Activated effector memory CD4-positive, alpha-beta T cell treated with Interleukin-2 at 50 U/mL for 16 hours (primary cell): ENCODE measurements at places on chromosomes 16 and 17.

DNA sequence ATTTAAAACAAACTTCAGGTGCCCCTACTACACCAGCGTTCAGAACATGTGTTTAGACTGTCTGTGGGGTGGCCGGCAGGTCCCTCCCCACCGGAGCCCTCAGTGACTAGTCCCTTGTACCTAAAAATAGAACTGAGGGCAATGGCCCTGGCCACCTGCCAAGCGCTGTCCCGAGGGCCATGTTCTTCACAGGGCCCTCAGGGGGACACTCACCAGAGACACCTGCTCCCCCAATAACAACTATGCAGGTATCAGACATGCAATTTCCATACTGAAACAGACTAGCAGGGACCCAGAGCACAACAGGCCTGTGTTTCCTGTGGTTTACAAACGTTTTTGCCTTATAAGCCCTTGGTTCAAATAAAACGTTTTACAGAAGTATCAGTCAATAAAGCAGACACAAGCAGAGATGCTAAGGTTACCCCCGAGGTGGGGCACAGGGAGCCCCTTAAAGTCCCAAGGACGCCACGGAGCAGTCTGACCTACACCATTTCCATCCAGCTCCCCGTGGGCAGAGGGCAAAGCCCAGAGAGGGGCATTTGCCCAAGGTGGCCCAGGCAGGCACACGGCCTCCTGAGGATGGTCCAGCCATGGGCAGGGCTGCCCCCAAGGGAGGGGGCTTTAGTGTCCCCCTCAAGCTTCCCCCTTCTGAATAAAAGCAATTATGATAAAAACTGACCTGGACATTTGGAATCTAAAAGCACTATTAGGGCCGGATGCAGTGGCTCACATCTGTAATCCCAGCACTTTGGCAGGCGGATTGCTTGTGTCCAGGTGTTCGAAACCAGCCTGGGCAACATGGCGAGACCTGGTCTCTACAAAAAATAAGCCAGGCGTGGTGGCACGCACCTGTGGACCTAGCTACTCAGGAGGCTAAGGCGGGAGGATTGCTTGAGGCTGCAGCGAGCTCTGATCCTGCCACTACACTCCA is 896 bp upstream of the MYLK3 start:
- DNase-seq: no peak

GRCh38 chr16:67873435-67874370 is 851 bp downstream of the EDC4 start:
- DNase-seq: no peak

- DNase-seq: no peak
These were observed 10.0 kb downstream of the CNGB1 start for GRCh38 chr16:57960826-57961472.

GRCh38 chr16:69166221-69166833 is 20.6 kb upstream of the SNTB2 start:
- peak; percentile 6 for DNase-seq

GRCh38 chr16:67101311-67102082 is 8.2 kb upstream of the PHAF1 start:
- no peak for DNase-seq

DNA sequence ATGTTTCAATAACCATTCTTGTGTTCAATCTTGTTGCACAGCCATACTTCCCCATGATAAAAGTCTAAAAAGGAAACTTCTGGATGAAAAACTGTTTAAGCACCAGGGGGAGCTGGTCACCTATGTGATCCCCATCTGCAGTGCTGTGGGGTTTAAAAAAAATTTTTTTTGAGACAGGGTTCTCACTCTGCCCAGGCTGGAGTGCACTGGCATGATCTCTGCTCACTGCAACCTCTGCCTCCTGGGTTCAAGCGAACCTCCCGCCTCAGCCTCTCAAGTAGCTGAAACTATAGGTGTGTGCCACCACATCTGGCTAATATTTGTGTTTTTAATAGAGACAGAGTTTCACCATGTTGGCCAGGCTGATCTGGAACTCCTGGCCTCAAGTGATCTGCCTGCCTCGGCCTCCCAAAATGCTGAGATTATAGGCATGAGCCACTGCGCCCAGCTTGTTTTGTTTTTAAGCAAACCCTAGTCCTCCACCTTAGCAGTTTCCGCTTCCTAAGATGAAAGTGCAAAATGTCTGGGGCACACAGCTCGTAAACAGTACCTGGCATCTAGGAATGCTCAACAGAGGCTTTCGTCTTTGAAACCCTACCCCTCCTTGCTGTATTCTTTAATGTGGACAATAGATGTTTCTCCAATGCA is 25.4 kb downstream of the DNAJA2 start:
- DNase-seq: peak; percentile 12

GRCh38 chr17:8277317-8277716 is 11.2 kb upstream of the RANGRF start:
- no peak for DNase-seq

DNA sequence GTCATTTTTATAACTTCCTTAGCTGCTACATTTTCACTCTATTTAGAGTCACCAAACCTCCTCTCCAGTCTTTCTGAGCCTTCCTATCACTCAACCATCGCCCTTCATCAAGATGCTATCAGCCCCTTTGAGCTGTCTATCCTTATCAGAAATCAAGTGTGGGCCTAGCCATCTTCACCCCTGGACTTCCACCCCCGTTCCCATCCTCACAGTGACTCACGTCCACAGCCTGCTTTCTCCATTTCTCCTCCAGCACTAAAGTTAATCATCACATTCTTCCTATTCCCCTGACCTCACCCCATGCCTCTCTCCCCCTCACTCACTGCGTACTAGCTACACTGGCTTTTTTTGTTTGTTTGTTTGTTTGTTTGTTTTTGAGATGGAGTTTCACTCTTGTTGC is 2.4 kb upstream of the TEKT3 start:
- DNase-seq: no peak

DNA sequence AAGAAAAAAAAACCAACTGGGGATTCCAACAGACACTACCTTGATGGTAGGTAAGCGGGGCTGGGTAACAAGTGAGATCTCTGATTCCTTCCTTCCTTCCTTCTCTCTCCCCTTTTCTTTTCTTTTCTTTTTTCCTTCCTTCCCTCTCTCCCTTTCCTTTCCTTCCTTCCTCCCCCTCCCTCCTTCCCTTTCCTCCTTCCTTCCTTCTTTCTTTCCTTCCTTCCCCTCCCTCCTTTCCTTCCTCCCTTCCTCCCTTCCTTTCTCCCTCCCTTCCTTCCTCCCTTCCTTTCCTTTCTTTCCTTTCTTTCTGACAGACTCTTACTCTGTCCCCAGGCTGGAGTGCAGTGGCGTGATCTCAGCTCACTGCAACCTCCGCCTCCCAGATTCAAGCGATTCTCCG is 20.0 kb downstream of the OR2C1 start:
- DNase-seq: no peak

DNA sequence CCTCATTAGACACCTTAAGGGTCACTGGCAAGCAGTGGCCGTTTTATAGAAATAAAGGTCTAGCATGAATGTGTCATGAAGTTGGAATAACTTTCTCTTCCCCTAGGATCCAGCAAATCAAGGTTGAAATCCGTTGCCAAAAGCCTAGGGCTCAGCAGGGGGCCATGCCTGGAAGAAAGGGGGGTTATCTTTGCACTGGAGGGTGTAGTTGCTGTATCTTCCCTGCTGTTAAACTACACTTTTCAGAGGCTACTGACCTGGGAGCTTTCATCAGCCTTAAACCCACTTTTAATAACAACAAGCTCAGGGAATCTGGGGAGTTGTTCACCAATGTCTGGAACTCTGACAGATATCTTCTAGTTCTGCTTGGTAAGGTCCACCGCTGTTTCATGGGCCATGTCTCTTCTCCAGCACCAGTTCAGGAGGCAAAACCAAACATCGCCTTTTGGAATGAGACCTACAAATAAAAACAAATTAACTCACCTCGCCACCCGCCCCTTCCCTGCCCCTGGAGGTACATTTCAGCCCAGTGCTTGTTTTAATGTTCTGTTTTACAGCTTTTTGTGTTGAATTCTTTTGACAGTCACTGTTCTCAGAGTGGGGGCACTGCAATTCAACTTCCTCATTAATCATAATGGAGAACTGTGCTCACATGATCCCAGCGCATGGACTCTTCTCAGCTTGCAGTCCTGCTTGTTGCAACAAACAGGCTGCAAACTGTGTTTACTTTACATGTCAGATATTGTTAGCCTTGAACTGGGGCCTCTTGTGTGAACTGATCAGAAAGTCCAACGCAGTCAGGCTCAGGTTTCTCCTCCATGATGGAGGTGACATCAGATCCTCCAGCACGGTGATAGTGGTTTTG is 508.7 kb downstream of the KCNJ2 start:
- no peak for DNase-seq

DNA sequence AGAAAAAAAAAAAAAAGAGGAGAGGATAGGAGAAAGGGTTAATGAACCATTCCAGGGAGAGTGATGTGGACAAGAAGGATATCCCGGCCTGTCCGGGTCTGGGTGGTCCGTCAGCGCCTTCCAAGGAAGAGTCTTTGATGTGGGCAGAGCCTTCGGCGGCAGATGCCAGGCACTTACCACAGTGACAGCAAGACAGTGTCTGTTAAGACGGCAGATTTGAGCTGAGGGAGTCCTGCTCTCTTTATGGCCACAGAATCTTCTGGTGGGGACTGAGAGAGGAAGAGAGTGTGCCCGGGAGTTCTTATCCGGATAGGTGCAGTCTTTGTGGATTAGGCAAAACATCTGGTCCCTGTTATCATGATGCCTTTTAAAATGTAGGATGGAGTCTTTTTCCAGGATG is 95.2 kb downstream of the ZDHHC7 start:
- no peak for DNase-seq

- no peak for DNase-seq
These were observed 10.1 kb downstream of the RBFOX3 start for GRCh38 chr17:79600681-79601131.

DNA sequence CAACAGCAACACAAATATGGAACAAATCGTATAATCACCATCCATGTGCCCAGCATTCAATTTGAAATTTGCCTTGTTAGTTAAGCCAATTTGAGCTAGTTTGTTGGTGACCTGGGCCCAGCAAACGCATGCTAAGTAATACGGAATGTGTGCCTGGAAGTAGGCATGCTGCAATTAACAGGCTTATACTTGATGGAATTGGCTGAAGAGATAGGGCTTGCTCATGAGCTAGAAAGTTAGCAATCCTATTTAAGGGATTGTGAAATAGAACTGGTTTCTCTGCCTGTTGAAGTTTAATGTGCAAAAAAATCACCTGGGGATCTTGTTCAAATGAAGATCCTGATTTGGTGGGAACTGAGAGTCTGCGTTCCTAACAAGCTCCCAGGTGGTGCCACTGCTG is 8.5 kb upstream of the LPO start:
- no peak for DNase-seq

DNA sequence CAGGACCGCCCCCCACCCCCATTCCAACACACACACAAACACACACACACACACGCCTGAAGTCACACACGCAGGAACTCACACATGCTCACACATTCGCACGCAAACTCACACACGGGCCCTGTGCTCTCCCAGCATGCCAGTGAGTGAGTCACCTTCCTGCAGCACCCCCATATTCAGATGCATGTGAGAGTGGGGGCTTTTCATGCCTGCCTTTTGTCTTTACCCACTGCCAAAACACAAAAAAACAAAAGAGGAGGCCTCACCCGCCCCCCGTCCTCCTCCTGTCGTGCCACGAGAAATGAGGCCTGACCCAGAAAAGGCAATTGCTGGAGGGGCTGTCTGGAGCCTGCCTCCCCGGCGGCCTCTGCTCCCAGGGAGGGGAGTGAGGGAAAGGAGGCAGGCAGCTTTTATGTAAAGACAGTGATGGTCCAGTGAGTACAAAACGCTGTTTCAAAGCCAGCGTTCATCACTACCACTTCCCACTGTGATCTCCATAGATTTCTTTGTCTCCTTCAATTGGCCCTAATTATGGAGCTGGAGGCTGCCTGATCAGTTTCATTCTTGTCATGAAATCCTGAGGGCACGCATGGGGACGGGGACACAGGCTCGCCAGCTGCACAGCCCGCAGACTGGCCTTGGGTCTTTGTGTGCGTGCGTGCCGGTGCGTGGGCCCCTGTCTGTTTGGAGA is 29.5 kb upstream of the GSE1 start:
- DNase-seq: no peak

DNA sequence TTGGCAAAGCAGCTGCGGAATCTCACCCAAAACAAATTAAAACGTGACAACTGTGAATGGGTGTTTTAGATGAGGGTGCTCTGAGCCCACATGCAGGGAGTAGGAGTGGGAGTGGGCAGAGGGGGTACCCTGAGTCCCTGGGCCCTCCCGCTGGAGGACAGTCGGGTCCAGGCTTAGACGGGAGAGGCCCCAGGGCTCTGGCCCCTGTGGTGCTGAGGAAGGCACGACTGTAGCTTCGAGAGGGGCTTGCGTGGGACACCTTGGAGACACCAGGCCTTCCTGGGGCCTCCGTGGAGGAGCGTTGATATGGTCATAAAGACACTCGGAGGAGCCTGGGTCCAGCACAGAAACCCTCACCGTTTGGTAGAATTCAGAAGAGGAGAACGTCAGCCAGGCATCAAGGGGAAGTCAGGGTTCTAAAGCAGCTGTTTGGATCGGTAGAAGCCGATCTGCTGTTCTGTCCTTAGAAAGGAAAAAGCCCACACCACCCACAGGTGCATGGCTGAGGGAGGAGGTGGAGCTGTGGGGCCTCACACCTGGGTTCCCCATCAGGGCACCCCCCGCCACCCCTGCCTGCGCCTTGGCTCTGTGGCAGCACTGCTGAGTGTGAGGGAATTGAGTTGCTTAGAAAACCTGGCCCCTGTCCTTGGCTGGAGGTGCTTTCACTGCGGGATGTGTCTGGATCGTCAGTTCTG is 18.4 kb downstream of the DBNDD1 start:
- DNase-seq: no peak
